Dermis microvascular lymphatic vessel endothelial cell (primary cell): ENCODE measurements at places on chromosomes 3 and 15. TPM values are rescaled to one million over a fixed set of nuclear protein-coding genes. Genes with fewer than 3 reads are reported as not detected.
A peak's percentile ranks its signal among the peaks of the same experiment; 100 is the strongest.

DNA sequence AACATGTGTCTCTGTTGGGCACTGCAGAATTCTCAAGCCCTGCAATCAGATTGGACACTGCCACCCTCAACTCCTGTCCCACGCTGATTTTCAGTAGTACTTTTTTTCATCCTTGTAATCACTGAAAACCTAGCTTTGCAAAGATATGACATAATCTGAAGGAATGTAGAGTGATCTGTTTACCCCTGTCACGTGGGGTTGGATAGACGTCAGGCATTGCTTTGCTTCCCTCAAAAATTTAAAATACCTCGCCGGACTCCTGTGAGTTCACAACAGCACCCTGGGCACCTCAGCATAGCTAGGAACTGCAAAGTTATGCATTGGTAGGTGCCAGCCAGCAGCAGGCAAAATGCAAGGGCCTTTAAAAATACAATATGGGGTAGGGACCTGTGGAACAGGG lies 71.1 kb upstream of the OXTR start:
- DNase-seq: no peak

DNA sequence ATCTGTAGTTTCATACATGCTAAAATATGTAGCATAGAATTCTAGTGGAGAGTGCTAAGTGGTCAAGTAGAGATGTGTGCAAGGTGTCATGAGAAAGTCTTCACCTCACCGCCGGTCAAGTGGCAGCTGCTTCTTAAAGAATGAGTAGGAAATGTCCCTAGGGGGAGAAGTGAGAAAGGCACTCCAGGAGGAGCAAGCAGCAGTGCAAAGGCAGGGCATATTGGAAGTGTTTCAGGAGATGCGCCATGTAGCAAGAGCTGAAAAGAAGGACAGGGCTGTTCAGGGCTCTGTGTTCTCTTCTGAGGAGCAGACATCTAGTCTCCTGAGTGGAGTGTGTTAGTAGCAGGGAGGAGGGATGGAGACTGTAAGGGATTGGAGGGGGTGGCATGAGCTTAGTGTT lies 312.4 kb upstream of the SEMA6D start:
- no peak for DNase-seq

DNA sequence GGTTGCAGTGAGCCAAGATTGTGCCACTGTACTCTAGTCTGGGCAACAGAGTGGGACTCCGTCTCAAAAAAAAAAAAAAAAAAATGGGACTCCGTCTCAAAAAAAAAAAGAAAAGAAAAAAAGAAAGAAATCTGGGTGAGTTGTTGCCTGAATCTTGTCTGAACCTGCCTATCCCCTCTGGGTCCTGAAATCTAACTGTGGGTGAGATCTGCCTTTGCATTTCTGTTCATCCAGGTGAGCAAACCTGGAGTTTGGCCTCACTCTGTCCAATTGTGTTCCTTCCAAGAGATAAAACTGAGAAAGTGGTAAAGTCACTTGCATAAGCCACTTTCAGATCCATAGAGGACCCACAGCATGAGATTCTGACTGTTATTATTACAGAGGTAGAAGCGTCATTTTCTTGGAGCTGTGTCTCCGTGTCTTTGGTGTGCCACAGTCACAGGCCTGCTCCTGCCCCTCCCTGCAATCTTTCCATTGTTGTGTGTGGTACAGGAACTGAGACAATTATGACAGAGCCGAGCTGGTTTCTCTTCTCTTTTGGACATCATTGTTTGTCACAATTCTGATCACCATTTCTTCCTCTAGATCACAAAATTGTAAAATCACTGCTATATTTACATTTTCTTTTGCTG lies 235.9 kb downstream of the LPP start:
- DNase-seq: peak; percentile 78

DNA sequence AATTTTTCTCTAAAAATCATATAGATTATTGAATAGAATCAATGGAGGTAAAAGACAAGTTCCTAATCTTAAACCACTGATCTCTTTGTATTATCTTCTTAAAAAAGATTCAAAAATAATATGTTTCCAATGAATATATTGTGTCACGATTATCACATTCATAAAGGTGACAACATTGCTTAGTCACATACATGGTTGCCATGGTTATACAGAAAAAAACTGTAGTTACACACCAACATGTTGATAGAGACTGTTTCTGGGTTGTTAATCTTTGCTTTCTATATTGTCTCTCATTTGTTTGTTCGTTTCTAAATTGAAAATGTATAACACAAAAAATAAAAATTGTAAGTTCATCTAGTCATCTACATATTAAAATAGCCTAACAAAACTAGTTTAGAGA lies 376.0 kb upstream of the ALCAM start:
- DNase-seq: no peak

ARIH1 gene
- total RNA-seq: 15.4 and 36.9 TPM in 2 replicates

- DNase-seq: peak; percentile 51
Measured at GRCh38 chr15:88894348-88894818, 961 bp downstream of the HAPLN3 start.

ACKR2 gene
- 3.5 and 23.5 TPM in 2 replicates for total RNA-seq

PEX5L gene
- not detected in 2 replicates for total RNA-seq

CLPX gene
- 28.6 and 33.5 TPM in 2 replicates for total RNA-seq

DNA sequence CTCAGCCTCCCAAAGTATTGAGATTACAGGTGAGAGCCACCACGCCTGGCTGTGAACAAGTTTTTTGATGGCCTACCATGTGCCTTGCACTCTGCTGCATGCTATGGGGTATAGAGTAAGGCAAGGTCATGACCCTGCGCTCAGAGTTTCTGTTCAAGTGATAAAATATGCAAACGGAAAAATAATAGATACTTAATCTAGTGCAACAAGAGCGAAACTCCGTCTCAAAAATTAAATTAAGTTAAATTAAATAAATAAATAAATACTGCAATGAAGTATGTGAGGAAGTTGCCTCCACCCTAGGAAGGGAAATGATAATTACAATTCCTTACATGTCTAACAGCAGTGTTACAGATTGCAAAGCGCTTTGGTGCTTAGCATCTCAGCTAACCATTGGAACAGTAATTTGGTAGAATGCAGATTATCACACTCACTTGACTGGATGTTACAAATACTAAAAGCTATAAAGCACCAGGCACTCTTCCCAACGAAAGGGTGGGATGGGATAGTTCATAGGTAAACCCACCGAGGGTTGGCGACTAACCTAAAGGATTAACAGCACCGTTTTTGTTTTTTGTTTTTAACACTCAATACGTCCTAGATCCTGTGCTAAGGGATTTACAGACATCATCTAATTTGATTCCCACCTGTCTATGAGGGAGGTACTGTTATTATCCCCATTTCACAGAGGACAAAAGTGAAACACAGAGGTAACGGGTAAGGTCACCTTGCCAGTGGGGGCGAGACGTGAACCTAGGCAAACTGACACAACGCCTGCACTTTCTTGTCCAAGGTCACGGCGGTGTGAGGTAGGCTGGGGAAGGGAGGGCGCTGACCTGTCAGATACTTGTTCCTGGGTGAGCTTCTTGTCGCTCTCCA lies 793 bp upstream of the FANCD2 start:
- DNase-seq: no peak

SKOR1 gene
- total RNA-seq: under 0.01 TPM in 2 replicates
